ENCODE measurements at places on chromosomes 2 and 18.

DNA sequence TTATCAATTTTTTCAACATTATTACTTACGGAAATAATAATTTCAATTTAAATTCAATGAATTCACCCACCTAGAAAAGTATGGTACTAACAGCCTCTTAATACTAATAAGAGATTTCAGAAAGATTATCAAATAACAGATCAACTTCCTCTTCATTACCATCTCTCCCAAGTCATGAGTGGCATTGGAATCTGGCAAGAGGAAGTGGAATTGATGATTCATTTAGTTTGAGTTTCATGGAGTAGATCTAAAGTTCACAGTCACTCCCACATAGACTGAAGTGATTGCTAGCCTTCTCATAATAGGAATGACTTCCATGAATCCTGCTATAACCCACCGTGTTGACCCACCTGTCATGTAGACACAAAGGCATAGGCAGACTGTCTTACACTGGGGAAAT, 77.7 kb upstream of the WDR75 start:
- DNase-seq, result no peak

- DNase-seq, result no peak
Observed at GRCh38 chr2:37875403-37875906, 49.6 kb upstream of the RMDN2 start.

DNA sequence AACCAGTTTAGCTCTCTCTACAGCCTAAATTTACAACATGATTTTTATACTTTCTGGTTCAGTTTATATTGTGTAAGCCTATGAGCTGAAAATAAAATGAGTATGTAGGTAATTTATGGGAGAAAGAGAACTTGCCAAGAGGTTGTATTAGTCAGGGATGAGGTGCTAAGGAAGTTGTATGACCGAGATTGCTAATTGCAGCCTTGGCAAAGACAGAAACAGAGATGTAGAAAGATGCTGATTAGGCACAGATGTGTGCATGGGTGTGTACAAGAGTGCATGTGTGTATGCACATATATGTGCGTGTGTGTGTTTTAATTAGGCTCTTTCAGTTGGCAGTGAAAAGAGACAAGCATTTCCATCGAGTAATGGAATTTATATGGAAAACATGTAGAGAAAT, 213.9 kb downstream of the FBXO15 start:
- DNase-seq, result no peak

- no peak for DNase-seq
Observed at GRCh38 chr18:48030616-48031480, 100.4 kb upstream of the SMAD2 start.

- no peak for DNase-seq
Observed at GRCh38 chr2:227610123-227610522, 4.5 kb downstream of the SCYGR3 start.

DNA sequence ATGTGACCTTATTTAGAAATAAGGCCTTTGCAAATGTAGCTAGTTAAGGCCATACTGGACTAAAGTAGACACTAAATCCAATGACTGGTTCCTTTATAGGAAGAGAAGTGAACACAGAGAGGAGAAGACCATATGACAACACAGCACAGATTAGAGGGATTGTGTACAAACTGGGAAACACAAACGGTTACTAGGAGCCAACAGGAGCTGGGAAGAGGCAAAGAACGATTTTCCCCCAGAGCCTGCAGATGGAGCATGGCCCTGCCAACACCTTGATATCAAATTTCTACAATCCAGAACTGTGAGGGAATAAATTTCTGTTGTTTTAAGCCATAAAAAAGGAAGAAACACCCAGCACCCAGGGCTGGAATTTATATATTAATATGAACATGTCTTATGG, 38.7 kb upstream of the COL5A2 start:
- DNase-seq, result no peak

GRCh38 chr2:231200805-231201474, 2.5 kb downstream of the ARMC9 start:
- DNase-seq, result no peak

GRCh38 chr18:51559198-51559901, 361.9 kb upstream of the MEX3C start:
- DNase-seq, result no peak

DNA sequence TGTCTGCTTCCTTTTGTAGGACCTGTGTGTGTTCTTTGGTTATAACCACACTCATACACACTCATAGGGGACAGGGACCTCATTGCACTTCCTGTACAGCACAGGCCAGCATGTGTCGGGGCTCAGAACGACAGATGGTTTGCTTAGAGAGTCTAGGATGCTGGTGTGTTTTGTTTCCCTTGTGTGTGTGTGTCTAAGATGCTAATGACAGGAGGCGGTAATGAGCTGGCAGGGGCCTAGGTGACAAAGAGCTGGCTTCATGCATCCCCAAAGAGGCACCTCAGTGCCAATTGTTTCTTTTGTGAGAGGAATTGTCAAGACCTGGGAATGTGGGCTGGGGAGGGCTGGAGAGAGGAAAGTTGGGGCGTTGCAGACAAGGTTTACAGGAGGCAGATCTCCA, 66.6 kb downstream of the CELF4 start:
- no peak for DNase-seq

- DNase-seq, result no peak
Observed at GRCh38 chr2:15271941-15272542, 289.1 kb downstream of the NBAS start.

DNA sequence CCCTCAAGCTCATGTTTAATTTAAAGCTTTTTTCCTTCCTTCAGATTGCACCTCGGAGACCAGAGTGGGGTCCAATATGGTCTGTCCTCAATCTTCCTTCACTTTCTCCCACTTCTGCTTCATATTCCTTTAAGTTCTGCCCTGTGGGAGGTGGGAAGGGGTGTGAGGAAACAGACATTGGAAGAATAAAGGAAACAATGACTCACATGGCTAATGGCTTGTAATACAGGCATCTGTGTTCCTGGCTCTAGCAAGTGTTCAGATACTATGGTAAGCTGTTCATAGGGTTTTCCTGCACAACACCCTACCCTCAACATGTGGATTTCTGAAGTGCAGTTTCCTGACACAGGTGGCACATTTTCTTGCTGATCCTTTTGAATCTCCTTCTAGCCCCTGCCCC, 209.5 kb downstream of the PIK3C3 start:
- DNase-seq, result no peak

- no peak for DNase-seq
Observed at GRCh38 chr2:134206031-134206430, 47.8 kb upstream of the MGAT5 start.

- DNase-seq, result no peak
Observed at GRCh38 chr2:64062840-64063239, 43.6 kb upstream of the VPS54 start.
